ENCODE measurements at places on chromosomes 6 and 20.
A peak's percentile ranks its signal among the peaks of the same experiment; 100 is the strongest.

GRCh38 chr6:168331058-168331457 is 11.5 kb upstream of the DACT2 start:
- DNase-seq, result no peak

- no peak for DNase-seq
Observed at GRCh38 chr20:43387737-43388136, 70.0 kb upstream of the SRSF6 start.

- DNase-seq, result no peak
Observed at GRCh38 chr6:56642366-56643261, at the start of gene DST. Gene DST, minus strand, starts transcription at chr6:56642889.

GRCh38 chr6:88629838-88630494 is 333.5 kb downstream of the RNGTT start:
- no peak for DNase-seq

DNA sequence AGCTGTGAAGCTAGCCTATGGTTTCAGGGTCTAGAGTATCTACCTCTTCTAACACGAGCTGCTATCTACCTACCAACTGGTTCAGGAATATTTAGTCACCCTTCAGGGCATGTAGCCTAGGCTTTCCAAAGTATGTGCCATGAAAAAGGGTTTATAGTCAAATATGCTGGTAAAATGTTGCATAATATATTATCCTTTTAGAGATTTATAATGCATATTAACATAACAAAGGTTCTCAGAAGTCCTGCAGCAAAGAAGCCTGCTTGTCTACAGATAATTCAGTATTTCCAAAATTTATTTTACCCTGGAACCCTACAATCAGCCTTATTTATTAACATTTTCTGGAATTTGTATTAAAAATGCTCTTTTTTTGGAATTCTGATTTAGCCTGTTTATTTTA is 56.0 kb downstream of the PRDM13 start:
- no peak for DNase-seq

DNA sequence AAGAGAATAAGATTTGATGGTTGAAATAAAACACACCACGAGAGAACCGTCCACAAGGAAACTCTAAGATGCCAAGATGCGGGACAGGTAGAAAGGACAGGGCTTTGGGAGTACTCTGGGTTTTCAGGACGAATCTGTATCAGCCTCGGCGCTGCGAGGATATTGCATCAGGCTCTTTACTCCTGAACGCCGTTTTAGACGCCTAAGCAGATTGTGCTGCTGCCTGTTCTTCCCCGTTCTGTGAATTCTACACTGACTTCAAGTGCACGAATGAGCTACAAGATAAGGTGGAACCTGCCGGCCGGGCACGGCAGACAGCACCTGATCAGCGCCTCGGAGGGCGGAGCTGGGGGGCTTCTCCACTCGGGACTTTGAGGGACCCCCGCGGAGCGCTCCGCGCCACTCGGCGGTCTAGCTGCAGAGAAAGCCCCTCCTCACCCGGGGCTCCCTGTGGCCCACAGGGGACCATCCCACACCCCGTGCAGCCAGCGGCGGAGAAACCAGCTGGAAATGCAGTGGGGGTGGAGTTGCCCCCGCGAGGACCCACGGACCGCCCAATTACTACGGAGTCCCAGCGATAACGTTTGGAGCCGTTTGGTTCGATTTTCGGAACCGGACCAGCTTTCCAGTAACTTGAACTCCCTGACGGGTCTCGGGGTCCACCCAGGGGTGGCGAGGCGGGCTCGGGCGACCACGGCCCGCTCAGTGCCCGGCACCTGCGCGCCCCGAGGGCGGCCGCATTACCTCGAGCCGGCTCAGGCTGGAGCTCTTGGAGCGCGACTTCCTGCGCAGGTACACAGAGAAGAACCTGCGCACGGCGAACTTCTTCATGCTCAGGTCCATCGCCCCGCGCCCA is 646 bp downstream of the RPS6KA2 start:
- no peak for DNase-seq

DNA sequence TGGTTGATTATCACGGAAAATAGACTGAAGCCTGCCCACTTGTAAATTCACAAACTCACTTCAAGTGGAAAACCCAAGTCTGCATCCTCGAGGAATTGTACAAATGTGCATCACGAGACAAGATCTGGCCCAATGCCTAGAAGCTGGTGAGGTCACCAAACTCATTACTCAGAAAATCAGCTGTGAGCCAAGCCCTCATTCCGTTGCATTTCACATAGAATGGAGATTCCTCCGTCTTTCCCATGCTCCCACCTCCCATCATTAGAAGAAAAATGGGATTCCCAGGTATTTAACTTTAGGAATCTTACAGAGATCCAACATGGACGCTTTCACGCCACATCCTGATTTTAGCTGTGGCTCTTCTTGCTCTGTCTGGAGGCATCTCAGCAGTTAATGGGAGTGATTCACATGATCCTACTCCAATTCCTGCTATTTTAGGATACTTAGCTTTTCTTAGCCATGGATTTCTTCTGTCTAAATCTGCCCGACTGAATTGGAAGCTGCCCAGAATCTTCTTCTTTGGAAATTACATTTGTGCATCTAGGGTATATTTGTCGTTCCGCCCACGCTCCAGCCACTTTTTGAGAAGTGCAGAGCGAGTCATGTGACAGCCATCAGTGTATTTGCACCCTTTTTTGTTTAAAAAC is 68.7 kb upstream of the STMND1 start:
- DNase-seq, result no peak

DNA sequence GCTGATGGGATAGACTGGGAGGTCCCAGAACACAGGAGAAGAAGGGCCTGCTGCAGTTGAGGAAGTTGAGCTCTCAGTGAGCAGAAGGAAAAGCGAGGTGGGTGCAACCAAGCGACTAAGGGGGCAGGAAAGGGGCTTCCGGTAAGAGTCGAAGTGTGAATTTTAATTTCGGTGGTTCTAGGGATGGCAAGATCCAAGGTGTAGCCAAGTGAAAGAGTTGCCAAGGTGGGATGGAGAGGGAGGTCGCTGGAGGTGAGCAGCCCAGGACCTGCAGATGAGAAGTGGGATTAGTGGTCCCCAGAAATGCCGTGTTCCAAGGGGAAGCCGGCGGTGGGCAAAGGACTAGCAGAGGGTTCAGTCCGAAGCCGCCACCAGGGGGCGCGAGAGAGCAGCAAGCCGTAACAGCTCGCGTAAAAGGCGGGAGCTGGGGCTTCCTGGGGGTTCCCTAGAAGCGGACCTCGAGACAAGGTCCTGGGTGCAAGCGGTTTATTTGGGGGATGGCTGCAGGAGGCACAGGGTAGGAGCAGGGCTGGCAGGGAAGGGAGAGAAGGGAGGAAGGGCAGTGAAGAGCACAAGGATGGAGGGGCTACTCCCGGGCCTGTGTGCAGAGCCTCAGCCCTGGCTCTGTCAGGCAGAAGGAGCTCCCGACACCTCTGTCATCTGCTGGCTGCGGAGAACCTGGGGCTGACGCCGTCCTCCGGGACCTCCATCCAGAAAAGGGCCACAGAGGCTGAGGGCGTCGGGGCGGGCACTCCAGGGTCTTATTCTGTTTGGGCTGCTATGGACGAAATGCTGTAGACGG is 103.6 kb downstream of the PAX1 start:
- DNase-seq, result no peak

DNA sequence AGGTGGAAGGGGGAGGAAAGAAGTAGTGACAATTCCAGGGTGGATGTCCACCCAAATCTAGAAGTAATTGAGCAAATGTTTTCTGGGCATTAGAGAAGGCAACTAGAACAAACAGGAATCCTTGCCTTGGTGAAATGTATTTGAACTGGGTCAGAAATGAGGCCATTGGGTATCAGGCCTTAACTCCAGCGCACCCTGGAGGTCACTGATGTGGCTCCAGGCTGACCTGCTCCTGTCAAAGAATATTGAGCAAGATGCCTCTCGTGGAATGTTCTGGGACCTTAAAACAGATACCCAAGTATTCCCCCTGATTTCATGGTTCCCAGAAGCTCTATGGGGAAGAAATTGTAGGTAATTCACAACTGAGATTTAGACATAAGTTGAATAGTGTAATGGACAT is 6.9 kb downstream of the HLA-DPB1 start:
- DNase-seq, result no peak

DNA sequence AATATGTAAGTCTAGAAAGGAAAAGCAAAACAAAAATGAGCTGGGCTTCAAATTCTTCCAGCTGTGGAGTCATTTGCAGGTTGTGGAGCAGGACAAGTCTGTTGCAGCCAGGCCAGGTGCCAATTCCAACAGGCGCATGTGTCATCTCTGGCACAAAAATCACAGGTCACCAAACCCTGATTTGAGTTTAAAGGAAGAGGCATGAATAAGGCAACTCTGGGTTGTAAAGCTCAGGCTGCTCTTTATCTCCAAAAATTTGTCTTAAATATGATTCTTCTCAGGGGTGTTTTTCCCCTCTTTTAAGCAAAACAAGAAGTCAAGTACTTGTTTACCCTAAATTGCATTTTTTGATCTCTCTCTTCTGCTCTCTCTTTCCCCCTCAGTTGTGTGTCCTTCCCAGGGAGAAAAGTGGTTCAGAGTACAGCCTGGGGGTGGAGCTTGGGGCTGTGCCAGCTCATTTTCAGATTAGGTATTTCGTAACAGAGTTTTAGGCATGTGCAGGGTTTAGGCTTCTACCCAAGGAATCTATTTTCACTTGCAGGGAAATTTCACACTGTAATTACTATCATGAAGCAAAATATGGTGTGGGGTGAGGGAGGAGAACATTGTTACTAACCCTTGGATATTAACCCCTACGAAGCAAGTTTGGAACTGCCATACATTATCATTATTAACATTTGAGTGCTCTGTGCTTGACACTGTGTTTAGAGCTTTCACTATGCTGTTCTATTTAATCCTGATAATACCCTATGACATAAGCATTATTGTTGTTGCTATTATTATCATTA is 8.3 kb upstream of the NCOA3 start:
- DNase-seq, result no peak

DNA sequence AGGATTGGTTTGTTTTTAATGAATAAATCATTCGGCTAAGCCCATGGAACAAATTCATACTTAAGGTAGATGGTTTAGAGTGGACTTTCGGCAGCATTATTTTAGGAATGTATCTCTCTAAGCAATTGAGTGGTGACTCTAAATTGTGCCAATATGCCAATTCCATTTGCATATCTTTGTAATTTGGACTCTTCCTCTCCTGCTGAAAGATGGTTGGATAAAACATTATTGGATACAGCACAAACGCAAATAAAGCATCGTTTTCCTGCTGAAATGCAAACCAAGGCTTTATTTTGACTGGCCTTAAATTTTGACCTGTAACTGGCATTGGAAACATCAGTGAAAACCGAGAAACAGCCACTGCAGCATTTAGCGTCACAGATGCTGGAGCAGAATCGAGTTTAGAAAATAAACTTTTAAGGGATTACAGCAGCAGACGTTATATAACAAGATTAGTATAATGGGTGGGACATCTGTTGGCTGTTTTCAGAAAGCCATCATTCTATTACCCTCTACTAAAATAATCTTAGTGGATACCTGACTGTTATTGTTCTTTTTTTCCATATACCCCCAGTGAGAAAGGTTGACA is 726.0 kb downstream of the KIF16B start:
- DNase-seq, result no peak

DNA sequence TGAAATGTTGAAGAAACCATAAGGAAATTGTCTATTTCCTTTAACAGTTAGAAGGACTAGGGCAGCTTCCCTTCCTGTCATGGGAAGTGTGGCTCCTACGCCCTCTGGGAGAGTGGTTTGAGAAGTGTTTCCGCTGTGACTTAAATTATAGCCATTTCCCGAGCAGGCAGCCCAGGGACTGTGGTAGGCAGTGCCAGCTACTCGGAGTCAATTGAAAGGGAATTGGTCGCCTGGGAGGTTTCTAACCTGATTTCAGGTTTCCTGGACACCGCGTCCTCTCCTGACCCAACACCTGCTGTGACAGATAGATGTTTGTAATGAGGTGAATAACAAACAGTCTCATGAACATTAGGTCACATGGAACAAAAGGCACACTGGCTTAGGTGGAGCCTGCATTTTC is 256.1 kb upstream of the PLCB4 start:
- DNase-seq, result no peak

- peak; percentile 45 for DNase-seq
Observed at GRCh38 chr6:7137335-7138045, 29.7 kb downstream of the RREB1 start.

- no peak for DNase-seq
Observed at GRCh38 chr6:3457710-3458602, 1.1 kb upstream of the SLC22A23 start.

DNA sequence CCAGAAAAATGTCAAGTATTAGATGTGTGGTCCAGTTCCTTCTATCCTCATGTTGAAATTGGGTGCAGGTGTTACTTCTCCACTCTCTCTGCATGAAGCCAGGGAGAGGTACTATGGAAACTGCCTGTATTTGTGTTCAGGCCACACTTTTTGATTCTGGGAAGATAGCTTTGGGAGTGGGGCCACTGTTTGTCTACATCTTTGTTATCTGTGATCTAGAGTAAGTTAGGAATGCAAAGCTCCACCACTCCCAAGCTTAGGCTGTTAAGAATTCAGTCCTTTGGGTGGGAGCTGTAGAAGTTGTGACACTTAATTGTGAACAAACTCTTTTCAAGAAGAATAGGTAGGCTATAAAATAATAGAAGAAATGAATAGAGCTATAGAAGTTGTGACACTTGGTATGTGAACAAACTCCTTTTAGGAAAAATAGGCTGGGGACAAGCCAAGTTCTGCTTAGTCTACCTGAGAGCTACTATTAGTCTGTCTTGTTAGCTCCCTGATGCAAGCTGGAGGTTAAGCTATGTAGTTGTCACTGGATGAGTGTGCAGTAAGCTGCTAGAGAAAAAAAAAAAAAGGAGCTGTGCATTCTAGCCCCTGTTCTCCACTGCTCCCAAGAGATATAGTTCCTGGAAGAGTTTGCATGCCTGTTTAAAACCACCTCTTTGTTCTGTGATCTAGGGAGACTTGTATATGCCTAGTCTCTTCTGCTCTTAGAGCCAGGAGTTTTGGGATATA is 7.1 kb upstream of the GFRAL start:
- DNase-seq, result no peak

DNA sequence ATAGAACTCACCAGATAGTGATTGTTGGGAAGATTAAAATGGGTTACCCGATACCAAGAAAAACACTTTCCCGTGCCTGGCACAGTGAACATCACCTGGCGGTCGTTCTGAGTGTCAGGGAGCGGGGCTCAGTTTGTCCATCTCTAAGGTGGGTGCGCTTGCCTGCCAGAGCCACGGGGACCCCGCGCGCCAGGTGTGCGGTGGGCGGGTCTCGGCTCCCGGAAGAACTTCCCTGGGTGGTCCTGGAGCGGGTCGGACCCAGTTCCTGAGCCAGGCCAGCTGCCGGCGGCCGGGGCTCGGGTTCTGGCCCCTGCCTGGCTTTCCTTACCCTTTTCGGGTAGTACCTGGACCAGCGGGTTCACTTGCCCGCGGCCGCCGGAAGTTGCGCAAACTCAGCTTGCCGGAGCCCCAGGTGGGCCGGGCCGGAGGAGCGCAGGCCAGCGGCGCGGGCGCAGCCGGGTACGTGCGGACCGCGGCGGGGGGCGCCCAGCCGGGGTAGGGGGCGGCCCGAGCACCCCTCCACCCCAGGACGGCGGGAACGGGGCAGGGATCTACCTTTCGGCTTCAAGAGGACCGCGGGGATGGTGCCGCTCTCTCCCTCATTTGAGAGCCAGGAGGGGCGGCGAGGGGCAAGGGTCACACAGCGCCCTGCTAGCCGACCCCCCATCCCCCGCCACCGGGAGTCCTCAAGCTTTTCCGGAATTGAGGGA is 7.5 kb downstream of the FAM110A start:
- DNase-seq, result no peak

- DNase-seq, result no peak
Observed at GRCh38 chr20:35434085-35435005, 3.7 kb downstream of the GDF5 start.
